NK-92 treated with Interleukin-12 subunit alpha and Interleukin-12 subunit beta, amount 100 ng/mL, for 24 hours (cell line): ENCODE measurements at places on chromosomes 2 and 18.

- DNase-seq, result no peak
Observed at GRCh38 chr2:228318218-228318617, 136.7 kb upstream of the SPHKAP start.

- DNase-seq, result no peak
Observed at GRCh38 chr2:59884166-59884565, 669.3 kb downstream of the BCL11A start.

GRCh38 chr2:177195194-177195593 is 17.4 kb upstream of the HNRNPA3 start:
- DNase-seq, result no peak

DNA sequence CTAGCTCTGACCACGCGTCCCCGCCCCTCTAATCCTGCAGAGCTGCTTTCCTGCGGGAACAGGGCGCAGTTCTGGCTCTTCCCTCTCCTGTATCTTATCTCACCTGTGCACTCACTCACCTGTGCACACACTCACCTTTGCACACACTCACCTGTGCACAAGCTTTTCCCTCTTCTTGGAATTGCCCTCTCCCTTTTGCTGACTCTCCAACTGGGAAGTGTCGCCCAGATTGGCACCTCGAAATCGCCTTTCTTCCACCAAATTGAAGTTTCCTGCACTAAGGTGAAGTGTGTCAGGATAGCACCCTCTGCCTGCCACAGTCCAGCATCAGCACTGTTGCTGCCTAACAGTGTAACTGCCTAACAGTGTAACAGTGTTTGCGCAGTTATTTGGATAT is 566 bp upstream of the CMPK2 start:
- peak; percentile 18 for DNase-seq

DNA sequence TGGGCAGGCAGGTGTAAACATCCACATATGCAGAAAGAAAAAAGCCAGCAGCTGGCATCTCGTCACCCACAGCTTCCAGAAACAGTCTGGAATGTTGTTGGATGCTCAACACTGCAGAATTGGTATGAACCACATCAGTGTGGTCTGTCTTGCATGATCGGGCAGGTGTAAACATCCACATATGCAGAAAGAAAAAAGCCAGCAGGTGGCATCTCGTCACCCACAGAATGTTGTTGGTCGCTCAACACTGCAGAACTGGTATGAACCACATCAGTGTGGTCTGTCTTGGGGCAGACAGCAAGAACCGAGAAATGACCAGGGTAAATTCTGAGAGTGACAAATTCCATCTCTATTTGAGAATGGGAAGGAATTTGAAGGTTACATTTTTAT is 39.6 kb downstream of the DOCK10 start:
- no peak for DNase-seq

DNA sequence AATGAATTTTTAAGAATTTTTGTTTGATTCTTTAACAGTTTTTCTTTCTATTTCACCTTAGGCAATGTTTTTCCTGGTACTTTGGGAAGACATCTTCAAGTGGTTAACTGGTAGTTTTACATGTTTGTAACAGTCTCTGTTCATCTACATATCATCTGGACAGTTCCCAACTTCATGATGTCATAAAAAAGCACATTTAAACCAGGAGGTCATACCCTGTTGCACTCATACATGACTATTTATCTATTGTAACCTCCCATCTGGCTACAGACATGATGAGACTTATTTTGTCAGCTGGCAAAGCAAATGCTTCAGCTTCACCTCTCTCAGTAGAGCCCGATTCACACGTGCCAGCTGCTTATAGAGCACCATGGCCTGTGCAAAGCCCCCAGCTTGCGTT is 99.8 kb upstream of the YPEL5 start:
- no peak for DNase-seq

DNA sequence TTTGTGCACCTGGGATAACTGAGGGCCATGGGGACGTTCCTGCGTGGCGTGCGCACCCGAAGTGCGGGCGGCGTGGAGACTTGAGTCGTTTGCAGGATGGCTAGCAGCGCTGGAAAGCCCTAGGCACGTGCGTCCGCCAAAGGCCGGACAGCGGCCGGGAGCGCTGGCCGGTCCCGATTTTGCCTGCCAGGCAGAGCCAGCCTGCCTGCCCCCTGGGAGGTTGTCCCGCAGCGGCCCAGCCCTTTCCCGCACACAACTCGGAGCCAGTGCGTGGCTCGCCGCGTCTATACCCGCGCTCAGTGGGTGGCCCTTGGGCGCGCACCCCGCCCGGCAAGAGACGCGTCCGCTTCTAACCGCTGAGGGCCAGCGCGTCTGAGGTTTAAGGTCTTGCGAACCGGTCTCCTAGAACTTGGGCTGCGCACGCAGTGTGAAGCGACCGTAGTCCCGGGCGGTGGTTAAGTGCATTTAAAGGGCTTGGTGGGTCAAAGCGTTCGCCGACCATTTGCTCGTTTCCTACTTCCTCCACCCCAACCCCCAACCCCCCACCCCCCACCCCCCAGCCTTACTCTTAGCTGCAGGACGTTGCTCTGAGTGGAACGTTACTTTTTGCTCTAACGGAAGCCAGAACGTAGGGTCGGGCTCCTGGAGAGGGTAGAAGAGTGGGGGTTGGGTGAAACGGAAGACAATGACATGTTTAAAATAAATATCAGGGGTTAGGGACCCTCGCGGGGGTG is 627 bp downstream of the CDCA7 start:
- peak; percentile 91 for DNase-seq

DNA sequence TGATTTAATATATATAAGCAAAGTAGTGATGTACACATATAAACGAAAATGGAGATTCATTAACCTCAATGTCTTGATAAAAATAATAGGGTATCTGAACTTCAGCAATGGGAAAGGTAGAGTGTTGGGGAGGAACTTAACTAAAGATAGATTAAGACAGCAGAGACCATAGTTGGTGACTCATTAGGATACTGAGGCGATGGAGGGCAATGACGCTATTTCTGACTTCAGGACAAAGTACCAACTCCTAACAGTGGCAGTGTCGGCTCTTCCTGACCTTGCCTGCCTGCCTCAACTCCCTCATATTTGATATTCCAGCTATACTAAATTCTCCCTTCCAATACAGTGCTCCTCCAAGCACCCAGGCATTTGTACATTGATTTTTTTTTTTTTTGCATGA is 98.6 kb downstream of the CDH2 start:
- DNase-seq, result no peak

DNA sequence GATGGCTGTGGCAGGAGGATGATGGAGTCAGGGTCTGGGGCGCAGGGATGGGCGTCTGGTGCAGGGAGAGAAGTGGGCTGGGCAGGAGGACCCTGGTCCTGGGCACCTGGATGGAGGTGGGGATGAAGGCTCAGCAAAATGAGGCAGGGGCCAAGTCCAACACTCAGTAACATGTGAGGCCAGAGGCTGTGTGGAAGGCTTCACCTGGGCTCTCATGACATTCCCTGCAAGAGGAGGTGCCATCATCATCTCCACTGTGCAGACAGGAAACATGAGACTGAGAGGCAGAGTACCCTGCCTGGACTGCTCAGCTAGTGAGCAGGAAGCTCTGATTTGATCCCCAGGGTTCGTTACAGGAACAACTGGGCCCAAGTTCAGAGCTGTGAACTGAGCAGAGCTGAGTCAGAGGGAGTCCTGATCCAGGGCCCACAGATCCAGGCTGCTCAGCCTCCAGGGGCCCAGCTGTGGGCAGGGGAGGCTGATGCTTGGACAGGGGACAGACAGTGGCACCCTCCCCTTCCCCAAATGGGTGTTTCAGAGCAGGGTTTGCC is 36.9 kb downstream of the HJURP start:
- no peak for DNase-seq

GRCh38 chr2:127079358-127079920 is 27.5 kb downstream of the BIN1 start:
- DNase-seq, result no peak

- DNase-seq, result no peak
Observed at GRCh38 chr2:161134547-161135518, 25.4 kb upstream of the TANK start.

- DNase-seq, result no peak
Observed at GRCh38 chr2:207088276-207088675, 77.5 kb downstream of the KLF7 start.

DNA sequence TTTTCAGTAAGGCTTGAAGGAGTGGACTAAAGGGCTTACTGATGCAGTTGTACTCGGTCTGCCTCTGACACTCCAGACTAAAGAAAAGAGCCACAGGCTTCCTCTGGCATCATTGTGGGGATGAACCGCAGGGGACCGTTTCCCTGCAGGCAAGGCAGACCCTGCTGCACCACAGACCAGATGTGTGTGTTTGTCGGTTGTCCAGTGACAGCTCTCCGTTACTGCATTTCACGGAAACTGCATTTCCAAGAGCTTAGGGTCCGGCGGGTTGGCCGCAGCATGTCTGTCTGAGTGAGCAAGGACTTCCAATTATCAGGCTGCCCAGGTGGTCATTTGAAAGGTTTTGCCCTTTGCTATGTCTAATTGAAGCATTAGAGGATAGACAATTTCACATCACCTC is 98.1 kb downstream of the FAM210A start:
- DNase-seq, result no peak

DNA sequence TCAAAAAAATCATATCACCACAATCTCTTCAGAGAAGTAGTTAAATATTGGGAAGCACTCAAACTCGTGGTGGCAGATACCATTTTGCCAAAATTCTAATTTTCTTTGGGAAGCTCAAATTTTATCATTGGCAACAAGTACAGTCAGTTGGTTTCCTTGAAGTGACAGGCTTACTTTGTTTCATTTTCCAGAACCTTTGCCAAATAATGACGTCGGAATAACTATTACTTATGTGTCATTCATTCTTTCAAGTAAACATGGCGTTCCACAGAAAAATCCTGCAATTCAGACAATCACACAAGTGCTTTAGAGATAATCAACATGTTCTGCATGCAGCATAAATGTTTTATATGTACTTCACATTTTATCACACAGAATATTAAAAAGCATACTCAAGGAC is 5.4 kb downstream of the TTLL4 start:
- DNase-seq, result no peak

DNA sequence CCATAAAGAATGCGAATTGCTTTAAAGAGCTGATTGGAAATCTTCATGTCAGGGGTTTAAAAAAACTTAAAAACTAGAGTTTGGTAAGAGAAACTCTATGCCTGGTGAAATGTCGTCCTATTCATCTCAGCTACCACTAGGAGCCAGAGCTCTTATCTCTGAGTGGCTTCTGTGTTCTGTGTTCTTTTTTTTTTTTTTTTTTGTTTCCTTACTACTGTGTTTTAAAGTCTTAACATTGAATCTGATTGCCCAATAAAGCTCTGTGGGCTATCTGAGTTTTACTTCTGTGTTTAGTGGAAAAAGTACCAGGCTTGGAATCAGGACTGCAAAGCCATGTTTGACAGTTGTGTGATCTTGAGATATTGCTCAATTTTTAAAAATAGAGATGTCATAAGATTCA is 494.8 kb downstream of the RIT2 start:
- DNase-seq, result no peak

DNA sequence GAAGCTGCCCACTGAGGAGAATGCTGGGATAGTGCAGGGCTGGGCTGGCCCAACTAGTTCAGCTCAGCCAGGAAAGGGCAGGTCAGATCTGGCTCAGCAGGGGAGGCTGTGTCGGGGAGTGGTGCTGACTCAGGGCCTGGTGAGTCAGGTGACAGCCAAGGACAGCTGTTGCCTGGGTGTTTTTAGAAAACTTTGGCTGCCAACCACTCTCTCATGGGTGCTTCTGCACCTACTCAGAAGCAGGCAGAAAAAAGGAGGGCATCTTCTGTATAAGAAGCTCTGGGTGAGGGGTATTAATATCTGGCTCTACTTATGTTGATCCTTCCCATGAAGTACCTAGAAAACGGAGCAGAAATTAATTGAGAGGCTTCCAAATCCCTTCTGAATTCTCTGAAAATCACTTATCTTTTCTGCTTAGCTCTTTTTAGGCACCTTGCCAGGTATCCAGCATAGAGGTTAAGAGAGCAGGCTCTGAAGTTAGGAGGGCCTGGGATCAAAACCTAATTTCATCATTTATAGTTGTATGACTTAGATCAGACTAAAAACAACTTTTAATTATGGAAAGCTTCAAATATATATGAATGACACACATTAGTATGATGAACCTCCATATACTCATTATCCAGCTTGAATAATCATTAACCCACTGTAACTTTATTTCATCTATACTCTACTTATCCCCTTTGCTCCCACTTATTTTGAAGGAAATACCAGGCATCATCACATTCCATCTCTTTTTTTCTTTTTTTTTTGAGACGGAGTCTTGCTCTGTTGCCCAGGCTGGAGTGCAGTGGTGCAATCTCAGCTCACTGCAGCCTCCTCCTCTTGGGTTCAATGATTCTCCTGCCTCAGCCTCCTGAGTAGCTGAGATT is 15.5 kb upstream of the RAB10 start:
- DNase-seq, result peak; percentile 37

DNA sequence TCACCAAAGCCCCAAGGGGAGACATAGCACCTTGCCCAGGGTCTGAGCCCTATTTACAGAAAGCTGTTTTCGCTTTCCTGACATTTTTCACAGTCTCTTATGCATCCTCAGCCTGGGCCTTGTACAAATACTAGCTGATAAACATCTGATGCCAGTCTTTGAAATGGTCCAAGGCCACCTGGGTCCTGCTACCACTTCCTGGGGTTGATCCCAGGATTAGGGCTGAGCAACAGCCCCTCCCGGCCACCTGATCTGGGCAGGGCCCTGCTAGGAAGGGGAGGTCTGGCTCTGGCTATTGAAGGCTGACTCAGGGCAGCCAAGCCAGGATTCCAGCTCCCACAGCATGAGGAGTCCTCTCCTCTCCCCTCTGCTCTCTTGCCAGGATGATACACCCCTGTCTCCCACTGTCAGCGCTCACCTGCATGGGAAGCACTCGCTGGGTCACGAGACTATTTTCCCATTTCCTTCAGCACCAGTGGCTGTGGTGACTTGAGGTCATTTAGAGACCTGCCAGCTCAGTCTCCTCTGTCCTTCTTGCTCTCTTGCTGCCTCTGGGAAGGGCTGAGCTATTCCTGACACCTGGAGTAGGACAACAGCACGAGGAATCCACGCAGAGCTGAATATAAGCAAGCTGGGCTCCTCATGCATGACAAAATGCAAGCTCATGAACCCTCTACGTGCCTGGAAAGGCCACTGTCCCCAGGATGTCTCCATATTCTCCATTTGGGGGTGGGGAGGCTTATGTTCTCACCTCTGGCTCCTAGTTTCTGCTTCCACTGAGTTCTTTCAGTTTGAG is 53.0 kb upstream of the LGALSL start:
- DNase-seq, result no peak

GRCh38 chr2:174300114-174300513 is 34.6 kb upstream of the SP9 start:
- DNase-seq, result no peak

- DNase-seq, result no peak
Observed at GRCh38 chr2:68135448-68136320, 22.0 kb upstream of the PNO1 start.

- no peak for DNase-seq
Observed at GRCh38 chr2:28325567-28326468, 66.8 kb upstream of the FOSL2 start.

- no peak for DNase-seq
Observed at GRCh38 chr2:134670955-134671354, 47.8 kb downstream of the TMEM163 start.
